ENCODE measurements at places on chromosomes 3 and 15.

DNA sequence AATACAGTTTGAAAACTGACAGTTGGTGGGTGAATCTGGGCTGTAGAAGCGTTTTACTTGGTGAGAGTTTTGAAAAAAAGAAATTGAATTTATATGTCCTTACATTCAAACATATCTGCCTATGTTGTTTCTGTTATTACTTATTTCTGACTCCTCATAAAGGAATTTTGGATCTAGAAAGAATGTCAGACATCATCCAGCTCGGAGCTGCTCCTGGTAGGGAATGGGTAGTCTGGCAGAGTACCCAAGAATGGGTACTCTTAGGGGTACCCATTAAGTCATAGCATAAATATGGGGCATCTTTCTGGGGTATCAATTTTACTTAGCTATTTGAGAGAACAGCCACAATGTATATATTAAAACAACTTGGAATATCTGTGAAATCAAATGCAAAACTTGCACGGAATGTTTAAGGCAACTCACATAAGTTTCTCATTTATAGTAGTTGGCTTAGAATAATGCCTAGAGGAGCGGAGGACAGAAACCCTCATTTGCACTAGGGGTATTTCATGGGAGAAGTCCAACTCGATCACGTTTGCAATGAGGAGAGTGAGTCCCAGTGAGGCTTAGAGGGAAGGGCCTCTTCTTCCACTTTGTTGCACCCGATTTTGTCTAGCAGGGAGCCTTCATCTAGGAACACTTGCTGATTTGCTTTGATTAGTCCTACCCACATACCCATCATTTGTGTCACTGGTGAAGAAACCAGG is 2.4 kb upstream of the LARP6 start:
- DNase-seq, result peak; percentile 35

GRCh38 chr3:36796161-36796560 is 31.8 kb upstream of the DCLK3 start:
- DNase-seq, result no peak

- no peak for DNase-seq
Measured at GRCh38 chr3:160265088-160265487, 39.9 kb downstream of the C3orf80 start.

GRCh38 chr3:193991666-193992424 is 144.1 kb upstream of the HES1 start:
- no peak for DNase-seq

Measured in umbilical cord (tissue), 2 donors.